LNCaP clone FGC (cell line): ENCODE measurements at places on chromosomes 16 and 17.

GRCh38 chr16:88759245-88759975 lies 25.6 kb downstream of the PIEZO1 start:
- peak; percentile 87 for DNase-seq

GRCh38 chr16:3285131-3285530 lies 1.8 kb downstream of the ZNF263 start:
- DNase-seq: no peak

DNA sequence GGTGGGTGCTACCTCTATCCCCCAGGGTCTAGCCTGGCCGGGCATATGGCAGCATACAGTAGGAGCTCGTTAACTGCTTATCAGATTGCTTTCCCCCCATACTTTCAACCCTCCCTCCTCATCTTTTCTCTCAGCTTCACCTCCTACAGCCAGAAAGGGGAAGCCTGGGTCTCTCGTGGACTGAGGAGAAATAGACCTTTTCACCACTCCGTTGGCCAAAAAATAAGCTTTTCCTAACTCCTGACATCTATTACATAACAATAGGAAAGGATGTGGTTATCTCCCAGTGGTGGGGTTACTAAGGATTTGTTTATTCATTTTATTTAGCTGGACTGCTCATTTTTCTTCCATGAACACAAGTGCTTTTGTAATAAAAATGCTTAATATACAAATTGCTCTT lies 9.0 kb upstream of the CXCL16 start:
- DNase-seq: no peak

- no peak for DNase-seq
Observed at GRCh38 chr16:55988013-55988412, 112.8 kb upstream of the CES5A start.

DNA sequence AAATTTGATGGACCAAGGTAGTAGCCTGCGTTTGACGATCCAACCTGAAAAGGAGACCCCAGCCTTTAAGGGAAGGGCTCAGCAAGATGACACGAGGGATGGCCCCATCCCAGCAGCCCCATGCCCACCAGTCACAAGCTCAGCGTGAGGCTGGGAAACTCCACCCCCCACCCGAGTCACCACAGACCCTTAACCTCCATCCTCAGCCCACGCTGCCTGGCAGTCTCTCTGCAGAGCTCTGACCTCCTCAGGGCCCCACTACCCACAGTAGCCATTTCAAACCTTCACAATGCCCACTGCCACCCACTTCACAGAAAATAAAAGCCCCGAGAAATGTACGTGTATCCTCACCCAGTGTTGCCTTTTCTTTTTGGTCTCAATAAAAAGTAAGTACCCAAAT lies 18.7 kb downstream of the USP36 start:
- no peak for DNase-seq

DNA sequence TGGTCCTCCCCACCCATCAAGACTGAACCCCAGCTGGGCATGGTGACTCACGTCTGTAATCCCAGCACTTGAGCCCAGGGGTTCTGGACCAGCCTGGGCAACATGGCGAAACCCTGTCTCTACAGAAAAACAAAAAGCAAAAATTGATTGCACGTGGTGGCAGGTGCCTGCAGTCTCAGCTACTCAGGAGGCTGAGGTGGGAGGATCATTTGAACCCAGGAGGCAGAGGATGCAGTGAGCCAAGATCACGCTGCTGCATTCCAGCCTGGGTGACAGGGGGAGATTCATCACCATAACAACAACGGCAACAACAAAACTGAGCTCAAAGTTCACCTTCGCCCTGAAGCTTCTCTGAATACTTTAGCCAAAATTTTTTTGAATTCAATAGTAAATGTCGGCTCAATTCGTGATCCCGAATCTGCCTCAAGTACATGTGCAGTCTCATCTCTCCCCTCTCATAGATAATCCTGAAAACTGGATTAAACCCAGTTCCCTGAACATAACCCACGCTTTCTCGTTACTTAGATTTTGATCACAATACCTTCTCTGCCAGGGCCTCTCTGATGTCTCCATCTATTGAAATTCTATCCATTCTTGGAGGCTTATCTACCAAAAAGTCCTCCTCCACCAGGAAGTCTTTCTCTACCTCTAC lies 13.5 kb upstream of the MYH10 start:
- no peak for DNase-seq

DNA sequence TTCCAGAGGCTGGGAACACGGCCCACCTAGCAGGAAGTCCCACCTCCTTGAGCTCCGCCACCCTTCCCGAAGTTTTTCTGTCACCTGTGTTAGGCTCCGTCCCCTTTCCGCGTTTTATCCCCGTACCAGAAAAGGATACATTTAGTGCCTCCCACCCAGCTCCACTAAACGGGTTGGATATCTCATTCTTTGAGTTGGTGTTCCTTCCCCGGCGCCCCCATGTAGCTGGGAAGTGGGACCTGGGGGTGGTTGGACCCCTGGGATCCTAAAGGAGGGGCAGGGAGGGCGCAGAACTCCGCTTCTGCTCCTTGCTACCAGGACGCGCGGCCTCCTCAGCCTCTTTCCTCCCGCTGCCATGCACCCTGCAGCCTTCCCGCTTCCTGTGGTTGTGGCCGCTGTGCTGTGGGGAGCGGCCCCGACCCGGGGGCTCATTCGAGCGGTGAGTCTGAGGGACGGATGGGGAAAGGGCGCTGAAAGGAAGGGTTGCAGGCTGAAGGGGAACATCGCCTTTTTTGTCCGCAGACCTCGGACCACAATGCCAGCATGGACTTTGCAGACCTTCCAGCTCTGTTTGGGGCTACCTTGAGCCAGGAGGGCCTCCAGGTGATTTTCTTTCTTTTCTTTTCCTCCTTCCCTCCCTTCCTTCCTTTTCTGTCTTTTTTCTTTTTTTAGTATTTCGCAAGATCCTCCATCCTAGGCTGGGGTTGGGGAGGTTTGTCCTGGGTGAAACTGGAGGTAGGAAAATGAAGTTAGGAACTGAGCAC lies 669 bp downstream of the RNF167 start:
- no peak for DNase-seq

DNA sequence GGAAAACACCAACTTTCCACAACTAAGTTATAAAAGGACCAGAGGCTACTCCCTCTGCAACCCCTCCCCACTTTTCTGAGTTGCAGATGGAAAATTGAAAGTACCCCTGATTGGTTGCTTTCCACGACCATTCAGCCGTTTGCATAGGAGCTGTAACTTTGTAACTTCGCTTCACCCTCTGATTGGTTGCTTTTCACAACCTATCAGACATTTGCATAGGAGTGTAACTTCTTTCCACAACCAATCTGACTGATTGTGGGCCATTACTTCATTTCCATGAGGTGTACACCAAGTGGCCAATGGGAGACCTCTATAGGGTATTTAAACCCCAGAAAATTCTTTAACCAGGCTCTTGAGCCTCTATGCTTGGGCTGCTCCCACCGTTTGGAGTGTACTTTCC lies 644.1 kb downstream of the WWOX start:
- no peak for DNase-seq

- no peak for DNase-seq
Observed at GRCh38 chr16:85552980-85553435, 60.1 kb upstream of the GSE1 start.

DNA sequence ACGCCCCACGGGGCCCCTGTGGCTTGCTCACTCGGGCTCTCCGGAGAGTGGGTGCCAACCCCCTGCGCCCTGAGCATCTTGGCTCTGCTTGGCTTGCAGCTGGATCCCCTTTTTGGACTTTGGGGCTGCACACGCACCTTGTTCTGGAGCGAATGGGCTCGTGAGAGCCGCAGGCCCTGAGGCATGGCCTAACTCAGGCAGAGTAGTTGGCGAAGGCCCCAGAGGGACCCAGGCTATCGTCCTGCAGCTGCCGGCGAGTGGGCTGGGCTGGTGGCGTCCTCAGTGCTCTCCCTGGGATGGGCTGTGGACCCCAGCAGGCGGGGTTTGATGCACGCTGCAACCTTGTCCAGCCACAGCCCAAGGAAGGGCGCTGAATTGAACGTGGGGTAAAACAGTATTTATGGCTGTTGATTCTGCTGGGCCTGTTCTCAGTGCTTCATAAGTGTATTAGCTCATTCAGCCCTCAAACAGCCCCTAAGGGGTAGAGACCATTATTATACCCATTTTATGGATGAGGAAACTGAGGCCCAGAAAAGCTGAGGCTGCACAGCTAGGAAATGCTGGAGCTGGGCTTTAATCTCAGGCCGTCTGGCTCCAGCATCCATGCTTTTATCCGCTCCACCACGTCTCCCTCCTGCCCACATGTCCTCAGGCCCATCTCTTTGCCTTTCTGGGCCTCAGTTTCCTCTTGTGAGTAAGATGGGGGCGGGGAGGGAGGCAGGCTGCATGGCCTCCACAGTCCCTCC lies 171.2 kb upstream of the CIBAR2 start:
- no peak for DNase-seq

DNA sequence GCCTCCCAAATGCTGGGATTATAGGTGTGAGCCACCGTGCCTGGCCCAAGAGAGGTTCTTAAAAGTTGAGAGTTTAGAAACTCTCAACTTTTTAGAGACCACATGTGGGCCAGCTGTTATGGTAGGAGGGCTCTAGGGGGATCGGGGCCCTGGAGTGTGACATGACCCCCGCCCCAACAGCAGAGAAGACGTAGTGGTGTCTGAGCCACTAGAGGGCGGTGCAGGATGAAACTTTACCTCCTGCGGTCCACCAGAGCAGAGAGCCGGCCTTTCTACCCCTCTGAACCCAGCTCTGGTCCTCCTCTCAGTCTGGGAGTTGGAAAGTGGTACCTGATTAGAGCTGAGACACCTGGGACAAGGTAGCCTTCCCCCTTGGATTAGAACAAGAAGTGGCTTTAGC lies 7.4 kb downstream of the CDK5RAP3 start:
- DNase-seq: no peak

- DNase-seq: no peak
Observed at GRCh38 chr17:61084260-61084659, 315.4 kb upstream of the TBX2 start.

GRCh38 chr17:18856570-18856915 lies 1.4 kb upstream of the PRPSAP2 start:
- DNase-seq: no peak

GRCh38 chr16:48194828-48195556 lies 39.2 kb upstream of the ABCC12 start:
- peak; percentile 59 for DNase-seq

- DNase-seq: no peak
Observed at GRCh38 chr17:56447171-56447570, 146.3 kb upstream of the NOG start.

DNA sequence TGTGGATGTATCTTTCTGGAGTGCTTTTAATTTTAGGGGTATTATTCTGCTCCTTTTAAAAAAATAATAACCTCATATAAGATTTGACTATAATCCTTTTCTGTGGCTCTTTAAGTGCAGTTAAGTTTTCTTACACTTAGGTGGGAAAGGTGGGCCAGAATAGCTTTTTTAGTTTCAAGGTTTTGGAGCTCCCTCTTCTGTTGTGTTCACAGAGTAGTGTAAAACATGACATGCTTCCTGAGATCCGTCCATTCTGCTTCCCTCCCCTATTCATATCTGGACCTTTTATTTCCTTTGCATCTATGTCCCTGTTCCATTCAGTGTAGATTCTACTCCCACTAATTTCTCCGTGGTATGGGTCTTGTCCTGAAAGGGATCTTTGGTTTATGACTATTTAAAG lies 12.8 kb downstream of the LRRC36 start:
- no peak for DNase-seq

- DNase-seq: no peak
Observed at GRCh38 chr16:50259334-50260205, 6.8 kb upstream of the ADCY7 start.

DNA sequence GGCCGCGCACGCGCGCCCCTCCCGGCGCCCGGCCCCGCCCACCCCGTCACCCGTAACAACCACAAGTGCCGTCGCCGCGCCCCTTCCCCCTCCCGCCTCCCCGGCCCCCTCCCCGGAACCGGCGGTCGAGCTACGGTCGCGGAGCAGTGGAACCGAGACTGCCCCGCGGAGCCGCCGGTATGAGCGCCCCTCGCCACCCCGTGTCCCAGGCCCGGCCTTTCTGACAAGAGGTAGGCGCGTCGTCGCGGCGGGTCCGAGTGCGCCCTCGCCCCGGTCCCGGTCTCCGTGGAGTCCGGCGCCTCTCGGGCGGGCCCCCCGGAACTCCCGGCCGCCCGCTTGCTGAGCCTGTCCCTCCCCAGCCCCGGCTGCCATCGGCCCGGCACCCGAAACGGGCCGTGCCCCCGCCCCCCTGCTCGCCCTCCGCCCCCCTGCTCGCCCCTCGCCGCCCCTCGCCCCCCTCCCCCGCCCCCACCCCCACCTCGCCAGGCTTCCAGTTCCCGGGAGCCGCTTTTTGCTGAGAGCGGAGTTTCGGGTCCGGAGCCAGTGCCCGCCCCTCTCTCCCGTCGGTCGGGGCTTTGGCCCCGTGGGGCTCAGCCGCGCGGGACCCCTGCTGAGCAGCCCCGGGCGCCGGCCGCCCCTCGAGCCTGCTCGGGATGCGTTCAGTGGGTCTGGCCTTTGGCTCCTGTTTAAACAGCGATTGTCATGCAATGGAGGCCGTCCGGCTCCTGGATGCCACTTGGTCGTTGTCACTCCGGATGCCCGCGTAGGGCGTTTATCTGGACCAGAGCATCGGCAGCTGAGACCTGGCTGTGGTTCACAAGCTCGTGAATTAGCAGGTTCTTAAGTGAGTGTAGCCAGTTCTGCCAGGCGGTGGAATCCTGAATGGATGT lies at the start of gene SEC14L1:
SEC14L1 (plus strand) TSS at position 92 of the 890 bp plus-strand sequence. CDS start 2,628 bp downstream, outside the sequence.
- no peak for DNase-seq

DNA sequence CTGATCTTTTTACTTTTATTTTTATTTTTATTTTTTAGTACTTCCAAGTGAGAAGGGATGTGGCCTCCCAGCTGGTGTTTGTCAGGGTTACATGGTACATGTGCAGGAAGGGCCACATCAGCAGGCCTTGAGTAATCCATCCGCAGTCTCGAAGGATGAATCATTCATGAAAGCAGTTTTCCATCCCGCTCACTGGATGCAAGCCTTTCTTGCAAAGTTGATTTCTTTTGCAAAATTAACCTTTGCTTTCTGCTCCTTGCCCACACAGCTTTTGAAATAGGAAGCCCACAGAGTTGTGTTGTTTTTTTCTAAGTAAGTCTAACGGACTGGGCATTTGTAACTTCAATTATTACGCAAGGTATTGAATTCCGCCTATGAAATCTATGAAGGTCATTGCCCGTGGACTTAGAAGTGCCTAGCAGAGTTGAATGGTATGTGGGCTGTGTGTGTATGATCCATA lies 157.4 kb downstream of the PRKCA start:
- no peak for DNase-seq

GRCh38 chr17:50144845-50145531 lies 5.5 kb downstream of the PPP1R9B start:
- no peak for DNase-seq

GRCh38 chr16:560204-560700 lies at the start of gene PRR35:
Gene PRR35 (plus strand): TSS chr16:560394. CDS start chr16:563295, 2,901 bp downstream.
- DNase-seq: no peak

DNA sequence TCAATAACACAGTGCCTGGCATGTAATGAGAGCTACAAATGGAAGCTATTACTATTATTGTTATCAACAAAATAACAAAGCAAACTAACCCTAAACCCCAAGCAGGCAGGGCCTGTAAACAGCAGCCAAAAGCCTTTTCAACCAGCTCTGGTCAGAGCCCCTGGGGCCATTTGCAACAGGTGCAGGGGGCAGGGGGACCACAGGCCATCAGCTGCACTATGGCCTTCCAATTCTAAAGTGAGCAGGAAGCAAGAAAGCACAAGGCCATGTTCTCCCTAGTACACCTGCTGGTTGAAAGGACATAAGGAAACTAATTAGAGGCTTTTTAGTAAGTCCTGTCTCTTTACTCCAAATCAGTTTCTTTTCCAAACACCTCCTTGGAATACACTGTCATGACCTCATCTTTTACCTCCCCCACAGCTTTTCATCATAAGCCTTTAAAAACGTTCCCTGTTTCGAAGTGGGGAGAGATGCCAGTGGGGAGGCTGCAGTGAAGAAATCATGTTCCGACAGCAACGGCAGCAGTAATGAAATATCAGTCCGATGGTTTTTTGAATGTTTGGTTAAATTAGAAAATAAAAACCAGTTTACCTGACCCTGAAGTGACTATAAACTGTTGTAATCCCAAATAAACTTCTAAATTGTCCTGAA lies 68.4 kb upstream of the GSG1L start:
- DNase-seq: no peak
